Amniotic epithelial cell (primary cell): ENCODE measurements at places on chromosomes 6 and 20.
A peak's percentile ranks its signal among the peaks of the same experiment; 100 is the strongest.

GRCh38 chr20:31811796-31812728, 7.1 kb upstream of the MYLK2 start:
- peak; percentile 71 for DNase-seq

GRCh38 chr6:153727885-153728284, 311.2 kb upstream of the OPRM1 start:
- no peak for DNase-seq

GRCh38 chr6:164379795-164380194, 929.6 kb downstream of the C6orf118 start:
- no peak for DNase-seq

GRCh38 chr6:143804835-143805239, 38.3 kb upstream of the LTV1 start:
- peak; percentile 68 for DNase-seq

- peak; percentile 99 for DNase-seq
Observed at GRCh38 chr6:44041461-44042260, 85.6 kb downstream of the MRPL14 start.

- DNase-seq = no peak
Observed at GRCh38 chr6:46014046-46014445, 1.6 kb downstream of the CLIC5 start.

DNA sequence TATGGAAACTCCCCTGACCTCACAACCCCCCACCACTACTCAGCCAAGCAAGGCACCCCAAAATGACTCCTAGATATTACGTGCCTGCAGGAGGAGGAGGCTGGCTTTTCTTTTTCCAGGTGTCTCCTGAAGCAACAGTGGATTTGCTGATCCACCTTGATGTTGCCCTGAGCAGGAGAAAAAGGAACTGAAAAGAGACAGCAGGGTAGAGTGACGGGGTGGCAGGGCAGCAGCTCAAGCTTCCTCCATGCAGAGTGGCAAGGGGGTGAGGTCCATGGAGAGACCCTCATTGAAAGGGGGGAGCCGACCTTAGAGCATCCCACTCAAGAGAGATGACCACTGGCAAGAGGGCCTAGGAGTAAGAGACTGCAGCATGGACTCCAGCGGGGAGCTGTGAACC, 112.0 kb upstream of the SIRPA start:
- no peak for DNase-seq

DNA sequence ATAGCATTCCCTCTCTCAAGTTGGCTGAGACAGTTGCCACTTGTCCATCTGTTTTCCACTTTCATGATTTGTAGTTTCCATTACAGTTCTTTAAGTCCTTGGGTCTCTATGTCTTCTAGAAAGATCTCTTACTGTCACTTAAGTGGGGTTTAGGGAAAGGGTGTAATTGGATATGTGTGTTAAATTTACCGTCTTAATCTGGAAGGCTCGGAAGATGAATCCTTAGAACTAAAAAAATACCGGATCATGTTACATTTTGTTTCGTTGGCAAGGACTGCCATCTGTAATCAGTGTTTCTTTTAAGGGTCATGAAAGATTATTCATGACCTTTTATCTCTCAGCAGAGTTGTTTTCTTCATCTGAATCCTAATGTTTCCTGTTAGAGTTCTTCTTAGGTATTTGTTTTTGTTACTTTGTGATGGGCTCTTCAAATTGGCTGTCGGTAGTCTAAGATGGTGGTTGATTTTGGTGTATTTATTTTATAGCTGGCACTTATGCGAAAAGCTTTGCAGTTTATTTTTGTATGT, 21.8 kb upstream of the BTBD3 start:
- no peak for DNase-seq

DNA sequence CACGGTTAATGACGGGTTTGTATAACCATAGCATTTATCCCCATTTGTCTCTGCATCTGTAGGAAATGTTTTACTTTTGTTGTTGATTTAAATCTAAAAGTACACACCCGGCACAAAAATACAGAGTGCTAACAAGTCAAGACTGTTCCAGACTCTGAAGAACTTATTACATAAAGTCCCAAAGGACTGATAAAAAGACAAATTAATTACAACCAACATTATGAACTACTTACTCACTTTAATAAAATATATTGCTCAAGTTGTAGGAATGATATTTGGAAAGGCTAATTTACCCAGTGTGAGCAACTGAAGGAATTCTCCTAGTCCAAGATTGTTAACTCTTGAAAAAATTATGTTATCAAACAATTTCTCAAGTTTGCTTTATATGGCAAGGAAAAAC, 115.6 kb downstream of the KIF13A start:
- DNase-seq = peak; percentile 18

- no peak for DNase-seq
Observed at GRCh38 chr6:38495922-38496635, 143.7 kb downstream of the BTBD9 start.

DNA sequence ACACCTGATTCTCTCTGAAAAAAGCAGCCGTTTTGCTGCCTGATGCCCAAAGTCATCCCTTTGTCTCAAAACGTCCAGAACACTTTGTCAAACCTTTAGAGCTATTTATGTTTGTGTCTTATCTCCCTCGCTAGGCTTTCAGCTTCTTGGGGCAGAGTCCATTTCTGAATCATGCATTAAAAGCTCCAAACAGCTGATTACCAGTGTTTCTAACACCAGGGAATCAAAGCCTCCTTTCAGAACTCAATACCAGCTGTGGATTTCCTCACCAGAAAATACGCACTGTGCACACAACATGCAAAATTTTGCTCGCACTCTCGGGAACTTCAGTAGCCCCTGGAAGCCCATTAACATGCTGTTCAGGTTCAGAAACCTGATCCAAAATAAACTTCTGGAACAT, 333.3 kb downstream of the HACE1 start:
- peak; percentile 53 for DNase-seq

- DNase-seq = peak; percentile 81
Observed at GRCh38 chr6:136696238-136696637, 96.0 kb downstream of the MAP3K5 start.

DNA sequence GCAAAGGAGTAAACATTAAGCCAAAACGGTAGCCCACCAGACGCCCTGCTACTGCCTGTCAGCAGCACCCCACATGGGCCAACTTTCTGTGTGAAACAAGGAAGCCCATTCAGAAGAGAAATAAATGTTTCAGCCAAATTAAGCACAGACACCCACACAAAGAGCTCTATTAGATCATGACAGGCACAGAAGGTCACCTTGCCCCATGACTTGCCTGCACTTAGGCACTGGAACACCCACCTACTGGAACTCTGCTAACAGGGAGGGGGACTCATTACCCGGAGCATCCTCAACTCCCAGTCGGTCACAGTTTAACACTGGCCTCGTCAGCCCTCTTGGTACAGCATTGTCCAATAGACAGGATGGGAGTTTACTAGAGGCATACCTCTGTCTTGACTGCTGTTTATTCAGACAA, 31.8 kb downstream of the GFOD1 start:
- no peak for DNase-seq

- DNase-seq = no peak
Observed at GRCh38 chr20:24382743-24383142, 86.7 kb upstream of the SYNDIG1 start.

- DNase-seq = no peak
Observed at GRCh38 chr6:142446168-142446567, 144.4 kb downstream of the ADGRG6 start.

- DNase-seq = no peak
Observed at GRCh38 chr6:85594197-85594930, 706 bp upstream of the SNX14 start.

DNA sequence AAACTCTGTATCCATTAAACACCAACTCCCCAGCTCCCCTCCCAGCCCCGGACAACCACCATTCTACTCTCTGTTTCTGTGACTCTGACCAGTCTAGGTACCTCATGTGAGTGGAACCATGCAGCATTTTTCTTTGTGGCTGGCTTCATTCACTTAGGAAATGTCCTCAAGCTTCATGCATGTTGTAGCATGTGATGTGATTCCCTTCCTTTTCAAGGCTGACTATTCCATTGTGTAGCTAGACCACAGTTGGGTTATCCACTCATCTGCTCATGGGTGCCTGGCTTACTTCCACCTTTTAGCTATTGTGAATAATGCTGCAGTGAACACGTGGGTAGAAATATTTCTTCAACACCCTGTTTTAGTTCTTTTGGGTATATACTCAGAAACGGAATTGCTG, 8.8 kb upstream of the BPHL start:
- DNase-seq = no peak

DNA sequence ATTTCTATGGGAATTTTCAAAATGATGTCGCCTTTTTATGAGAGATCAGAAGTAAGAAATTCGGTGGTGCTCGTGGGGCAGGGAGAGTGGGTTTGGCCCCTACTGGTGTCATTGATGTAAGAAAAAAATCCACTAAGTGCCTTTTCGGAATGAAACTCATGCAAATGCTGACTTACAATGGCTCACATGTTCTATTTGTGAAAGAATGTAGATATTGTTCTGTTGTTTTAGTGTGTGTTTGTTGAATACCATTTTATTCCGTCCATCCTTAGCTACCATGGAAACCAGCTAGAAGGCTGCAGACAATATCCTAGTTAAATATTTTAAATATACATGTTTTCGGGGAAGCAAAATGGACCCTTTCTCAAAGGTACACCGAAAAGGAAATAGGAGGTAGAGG, 304.9 kb downstream of the TAF4 start:
- no peak for DNase-seq

DNA sequence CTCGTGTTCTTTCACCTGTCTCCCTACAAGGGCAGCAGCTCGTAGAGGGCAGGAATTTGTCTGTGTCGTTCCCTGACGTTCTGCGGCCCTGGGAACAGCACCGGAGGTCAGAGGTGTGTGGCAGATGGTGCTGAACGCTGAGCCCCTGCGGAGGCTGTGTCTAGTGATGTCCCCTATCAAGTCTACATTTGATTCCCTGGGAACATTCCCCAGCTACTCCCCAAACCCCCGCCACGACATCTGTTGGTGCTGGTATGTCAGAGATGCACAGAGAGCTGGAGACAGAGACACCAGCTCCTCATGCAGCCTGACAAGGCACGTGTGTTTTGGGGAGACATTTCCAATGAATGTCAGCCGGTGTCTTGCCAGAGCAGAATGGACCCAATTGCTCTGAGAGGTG, 7.7 kb downstream of the PMEPA1 start:
- DNase-seq = no peak

DNA sequence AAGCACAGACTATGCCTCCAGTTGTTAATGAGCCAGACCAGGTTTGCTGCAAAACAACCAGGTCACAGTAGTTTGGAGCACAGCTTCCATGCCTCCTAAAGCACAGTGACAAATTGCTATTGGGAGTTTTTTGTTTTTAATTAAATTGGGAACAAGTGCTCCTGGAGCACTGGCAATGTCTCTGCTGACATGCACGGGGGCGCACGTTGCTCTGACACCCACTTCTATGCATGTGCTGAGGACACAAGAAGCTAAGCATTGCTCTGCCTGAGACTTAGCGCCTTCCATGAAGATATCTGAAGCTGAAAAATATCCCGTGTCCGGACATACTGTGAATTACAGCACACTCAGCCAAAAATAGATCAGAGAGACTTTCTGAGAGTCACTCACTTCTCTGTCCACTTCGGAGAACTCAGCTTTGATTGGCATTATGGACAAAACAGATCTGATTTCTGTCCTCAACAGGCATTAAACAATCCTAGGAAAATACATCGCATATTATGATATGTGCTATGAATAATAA, 18.6 kb upstream of the GGTLC1 start:
- no peak for DNase-seq

- no peak for DNase-seq
Observed at GRCh38 chr20:61260905-61261304, 8.8 kb downstream of the CDH4 start.

DNA sequence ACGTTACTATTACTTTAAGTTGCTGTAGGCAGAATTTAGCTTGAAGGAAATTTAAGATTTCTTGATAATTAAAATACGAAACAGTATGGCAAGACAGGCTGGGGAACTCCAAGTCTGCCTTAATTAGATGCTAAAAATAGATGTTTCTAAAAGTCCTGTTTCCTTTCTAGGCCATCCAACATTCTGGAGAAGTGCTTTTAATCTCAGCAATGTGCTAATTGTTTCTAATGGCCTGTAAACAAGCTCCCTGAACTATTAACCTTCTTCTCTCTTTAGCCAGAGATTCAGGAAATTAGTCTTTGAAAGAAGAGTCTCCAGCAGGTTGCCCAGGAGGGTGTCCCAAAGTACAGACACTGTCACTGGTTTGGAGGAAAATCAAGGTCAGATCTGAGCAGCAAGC, 677.3 kb upstream of the AGPAT4 start:
- no peak for DNase-seq

- DNase-seq = peak; percentile 17
Observed at GRCh38 chr6:159828074-159828473, 28.0 kb downstream of the PNLDC1 start.

- peak; percentile 65 for DNase-seq
Observed at GRCh38 chr6:42963855-42964605, 3.5 kb downstream of the GNMT start.

- DNase-seq = no peak
Observed at GRCh38 chr6:157193443-157193996, 129.8 kb downstream of the TMEM242 start.

DNA sequence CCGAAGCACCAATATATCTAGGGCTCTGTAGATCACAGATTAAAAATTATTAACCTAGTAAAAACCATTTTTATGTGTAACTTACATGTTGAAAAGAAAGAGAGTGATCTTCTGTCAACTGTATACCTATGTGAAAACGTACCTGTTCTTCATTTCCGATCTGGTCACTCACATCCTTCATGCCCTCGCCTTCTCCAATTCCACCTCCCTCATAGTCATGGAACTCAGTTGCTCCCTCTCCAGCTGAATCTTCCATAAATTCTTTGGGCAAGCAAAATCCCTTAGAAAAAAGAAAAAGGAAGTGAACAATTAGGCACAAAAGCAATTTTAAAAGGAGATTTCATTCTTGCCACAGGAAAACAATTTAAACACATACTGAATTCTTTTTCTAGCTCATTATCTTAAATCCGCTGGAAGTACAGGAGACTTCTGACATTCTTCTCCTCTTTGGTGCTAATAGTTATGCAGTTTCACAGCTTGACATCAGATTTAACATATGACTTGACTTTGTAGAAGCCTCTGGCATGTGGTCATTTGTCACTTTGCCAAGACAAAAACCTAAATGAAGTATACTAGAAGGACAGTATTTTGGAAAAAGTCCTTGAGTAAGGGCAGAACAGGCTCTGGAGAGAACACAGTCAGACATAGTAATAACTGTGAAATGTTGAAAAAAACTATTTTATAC, 29.5 kb upstream of the LYRM2 start:
- DNase-seq = no peak

DNA sequence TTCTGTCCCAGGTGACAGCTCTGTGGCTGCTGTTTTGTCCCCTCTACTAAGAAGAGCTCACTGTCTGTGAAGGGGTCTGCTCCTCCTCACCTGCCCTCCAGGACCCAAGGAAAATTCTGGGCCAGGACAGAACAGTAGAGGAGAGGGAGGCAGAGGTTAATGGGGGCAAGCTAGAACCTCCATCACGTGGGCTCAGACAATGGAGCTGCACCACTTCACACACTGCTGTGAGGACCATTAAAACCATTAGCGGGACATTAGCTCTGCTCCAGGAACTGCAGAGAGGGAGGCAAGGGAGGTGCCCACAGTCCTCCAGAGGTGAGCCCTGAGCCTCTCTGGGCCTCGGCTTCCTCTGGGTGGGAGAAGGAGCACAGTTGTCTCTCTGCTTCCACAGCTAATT, 78.4 kb downstream of the NOL4L start:
- DNase-seq = no peak
